ENCODE measurements at places on chromosomes 6 and 20. TPM values are rescaled to one million over a fixed set of nuclear protein-coding genes. Genes with fewer than 3 reads are reported as not detected.

B3GAT2 gene
- not detected for total RNA-seq

GRM1 gene
- under 0.01 TPM for total RNA-seq

LHFPL5 gene
- not detected for total RNA-seq

ADGB gene
- total RNA-seq = not detected

ITCH gene
- 86.4 TPM for total RNA-seq

COL9A3 gene
- 3.1 TPM for total RNA-seq

TMEM217 gene
- total RNA-seq = 2.4 TPM

DYNLT2 gene
- total RNA-seq = 0.98 TPM

JPH2 gene
- total RNA-seq = 155 TPM

KAT14 gene
- 37.3 TPM for total RNA-seq

CSNK2B gene
- total RNA-seq = 185 TPM

METTL24 gene
- not detected for total RNA-seq

MTFR2 gene
- 2.0 TPM for total RNA-seq

E2F1 gene
- total RNA-seq = 4.7 TPM

CAP2 gene
- total RNA-seq = 8.4 TPM

CDC5L gene
- 24.8 TPM for total RNA-seq

BTNL2 gene
- not detected for total RNA-seq

OOEP gene
- not detected for total RNA-seq

RHAG gene
- total RNA-seq = not detected

SLC16A10 gene
- not detected for total RNA-seq

OR2J3 gene
- total RNA-seq = not detected

Data from placental epithelial cell (primary cell).